ENCODE measurements at places on chromosomes 6 and 20.

DNA sequence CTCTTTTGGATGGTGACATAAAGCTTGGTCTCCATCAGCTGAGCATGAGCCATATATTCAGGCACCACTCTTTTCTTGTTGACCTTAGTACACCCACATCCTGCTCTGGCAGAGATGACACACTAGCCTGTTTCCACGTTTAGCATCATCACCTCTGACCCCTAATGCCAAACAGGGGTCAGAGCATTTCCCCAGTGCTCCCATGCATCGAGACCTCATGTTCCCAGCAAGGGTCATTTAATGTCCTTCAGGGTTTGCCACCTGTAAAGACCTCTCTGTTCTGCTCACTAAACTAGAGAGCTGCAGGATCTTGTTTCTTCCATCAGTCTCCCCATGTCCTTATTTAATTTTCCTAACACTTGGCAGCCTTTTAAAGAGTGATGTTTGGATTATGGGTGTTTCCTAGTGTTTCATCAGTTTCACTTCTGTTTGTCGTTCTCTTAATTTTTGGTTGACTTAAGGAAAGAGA, 97.5 kb downstream of the AIG1 start:
- DNase-seq = no peak

- DNase-seq = no peak
Observed at GRCh38 chr6:98932381-98932780, 15.4 kb downstream of the FBXL4 start.

DNA sequence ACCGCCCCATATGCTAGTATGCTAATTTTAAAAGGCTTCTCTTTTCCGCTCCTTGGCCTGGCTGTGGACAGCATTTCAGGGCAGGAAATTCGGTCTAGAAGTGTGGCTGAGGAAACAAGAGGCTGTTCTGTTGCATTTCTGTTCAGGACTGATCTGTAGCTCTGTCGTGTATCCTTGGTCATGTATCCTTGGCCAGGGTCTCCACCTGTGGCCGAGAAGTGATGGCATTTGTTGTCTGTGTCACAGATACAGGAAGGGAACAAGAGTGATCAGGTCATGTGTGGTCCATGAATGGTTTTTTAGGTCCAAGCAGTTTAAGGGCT, 300.5 kb upstream of the SUPT3H start:
- no peak for DNase-seq

- no peak for DNase-seq
Observed at GRCh38 chr6:141056945-141057625, 1075.6 kb upstream of the GJE1 start.

GRCh38 chr6:149859938-149860337, 4.2 kb downstream of the LRP11 start:
- no peak for DNase-seq

DNA sequence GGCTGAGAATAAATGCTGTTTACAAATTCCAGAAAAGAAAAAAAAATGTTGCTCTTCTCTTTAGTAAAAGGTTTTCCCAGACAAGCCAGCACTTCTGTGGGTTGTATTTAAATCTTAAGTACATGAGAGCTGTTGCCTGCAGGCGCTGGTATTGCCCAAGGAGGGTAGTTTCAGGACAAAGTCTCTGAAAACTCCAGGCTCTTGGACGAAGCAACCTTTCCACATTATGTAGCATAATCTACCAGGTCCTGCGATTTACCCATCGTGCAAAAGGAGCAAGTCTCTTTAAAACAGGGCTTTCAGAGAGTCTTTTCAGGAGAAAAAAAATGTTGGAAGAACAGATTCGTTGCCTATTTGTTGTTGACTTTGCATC, 65.6 kb downstream of the PLG start:
- no peak for DNase-seq

GRCh38 chr6:136467186-136467585, 83.0 kb downstream of the MAP7 start:
- DNase-seq = no peak

- no peak for DNase-seq
Observed at GRCh38 chr6:144528743-144529425, 243.7 kb downstream of the UTRN start.

GRCh38 chr20:33433465-33434234, 9.9 kb downstream of the SNTA1 start:
- no peak for DNase-seq

DNA sequence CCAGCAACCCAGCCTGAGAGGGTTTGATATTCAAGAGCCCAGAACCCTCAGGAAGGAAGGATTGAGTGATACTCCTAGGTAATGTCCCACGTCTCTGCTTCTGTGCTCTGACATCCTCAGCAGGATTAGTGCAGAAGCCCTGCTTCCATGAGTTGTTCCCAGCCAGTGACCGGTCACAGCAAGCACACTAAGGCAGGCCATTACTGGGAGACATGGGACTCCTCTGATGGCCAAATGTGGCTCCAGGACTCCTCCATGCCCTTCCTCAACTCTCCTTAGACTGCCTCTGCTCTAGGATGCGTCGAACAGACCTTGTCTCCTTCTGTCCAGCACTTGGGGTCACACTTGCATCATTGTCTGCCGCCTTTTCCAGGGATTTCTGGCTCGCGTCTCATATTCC, 7.6 kb downstream of the HLA-A start:
- DNase-seq = no peak

- DNase-seq = no peak
Observed at GRCh38 chr6:28117386-28118050, 6.9 kb upstream of the ZSCAN16 start.

DNA sequence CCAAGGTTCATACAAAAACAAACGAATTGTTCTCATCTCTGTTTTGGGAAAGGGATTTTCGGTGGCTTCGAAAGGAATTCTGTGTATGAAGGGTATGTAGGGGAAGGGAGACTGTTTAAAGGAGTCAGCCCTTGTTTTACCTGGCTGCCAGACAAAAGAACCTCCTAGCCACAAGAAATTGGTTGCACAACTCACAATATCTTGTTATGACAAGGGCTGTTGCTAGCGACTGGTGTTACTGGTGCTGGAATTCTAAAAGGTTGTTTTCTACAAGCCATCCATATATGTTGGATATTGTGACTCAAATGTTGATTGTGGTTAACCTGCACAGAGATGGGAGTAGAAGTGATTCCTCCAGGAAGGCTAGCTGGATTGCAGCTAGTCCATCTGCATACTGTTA, 34.6 kb upstream of the CITED2 start:
- no peak for DNase-seq

- peak; percentile 27 for DNase-seq
Observed at GRCh38 chr20:47317127-47317895, 39.2 kb downstream of the ZMYND8 start.

DNA sequence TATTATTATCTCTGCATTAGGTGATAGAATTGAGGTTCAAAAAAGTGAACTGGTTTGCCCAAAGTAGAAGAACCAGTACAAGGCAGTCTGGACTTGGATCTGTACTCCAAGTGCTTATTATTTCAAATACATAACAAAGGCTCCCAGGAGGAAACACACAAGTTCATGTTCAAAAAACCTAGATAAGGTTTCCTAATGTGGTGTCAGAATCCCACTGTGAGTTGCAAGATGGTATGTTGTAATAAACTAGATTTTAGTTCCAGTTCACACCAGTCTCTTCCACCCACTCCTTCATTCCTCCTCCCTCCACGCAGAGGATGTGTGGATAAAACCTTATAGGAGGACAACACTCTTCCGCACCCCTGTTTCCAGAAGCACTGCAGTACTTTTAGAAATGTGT, 42.8 kb downstream of the KIAA0319 start:
- no peak for DNase-seq

DNA sequence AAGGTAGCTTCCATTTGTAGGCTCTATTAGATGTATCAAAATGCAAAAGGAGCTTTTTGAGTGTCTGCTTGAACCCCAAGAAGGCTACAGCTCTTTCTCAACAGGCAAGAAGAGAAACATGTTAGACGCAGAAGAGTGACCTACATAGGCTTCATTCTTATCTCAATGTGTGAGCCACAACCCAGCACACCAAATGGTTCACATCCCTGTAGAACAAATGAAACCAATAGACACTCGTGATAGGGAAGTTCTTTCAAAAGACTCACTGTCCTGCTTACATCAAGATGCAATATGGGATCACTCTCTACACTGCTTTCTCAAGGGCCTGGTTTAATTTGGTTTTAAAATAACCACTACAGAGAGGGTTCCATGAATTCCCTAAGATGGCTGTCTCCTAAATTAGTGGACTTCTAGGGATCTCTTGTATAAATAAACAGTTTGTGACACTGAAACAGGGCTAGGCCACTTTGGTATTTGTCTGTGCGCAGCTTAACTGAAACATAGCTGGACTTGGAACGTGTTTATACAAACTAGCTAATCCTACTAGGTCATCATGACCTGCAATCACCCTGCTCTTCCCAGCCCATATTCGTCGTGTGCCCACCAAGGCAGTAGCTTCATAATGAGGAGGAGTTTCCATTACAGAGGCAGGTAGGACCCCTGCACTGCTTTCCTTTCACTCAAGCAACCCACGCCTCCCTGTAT, 225.4 kb upstream of the PREP start:
- DNase-seq = no peak

DNA sequence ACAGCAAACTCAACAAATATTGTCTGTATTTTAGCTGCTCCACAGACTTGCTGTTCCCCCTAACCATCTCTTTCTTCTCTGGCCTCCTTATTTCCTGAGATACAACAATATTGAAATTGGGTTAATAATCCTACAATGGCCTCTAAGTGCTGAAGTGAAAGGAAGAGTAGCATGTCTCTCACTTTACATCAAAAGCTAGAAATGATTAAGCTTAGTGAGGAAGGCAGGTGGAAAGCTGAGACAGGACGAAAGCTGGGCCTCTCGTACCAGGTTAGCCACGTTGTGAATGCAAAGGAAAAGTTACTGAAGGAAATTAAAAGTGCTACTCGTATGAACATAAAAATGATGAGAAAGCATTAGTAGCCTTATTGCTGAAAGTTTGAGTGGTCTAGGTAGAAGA, 63.8 kb downstream of the ELOVL5 start:
- DNase-seq = no peak

- DNase-seq = no peak
Observed at GRCh38 chr20:47508278-47508677, 6.6 kb downstream of the NCOA3 start.

DNA sequence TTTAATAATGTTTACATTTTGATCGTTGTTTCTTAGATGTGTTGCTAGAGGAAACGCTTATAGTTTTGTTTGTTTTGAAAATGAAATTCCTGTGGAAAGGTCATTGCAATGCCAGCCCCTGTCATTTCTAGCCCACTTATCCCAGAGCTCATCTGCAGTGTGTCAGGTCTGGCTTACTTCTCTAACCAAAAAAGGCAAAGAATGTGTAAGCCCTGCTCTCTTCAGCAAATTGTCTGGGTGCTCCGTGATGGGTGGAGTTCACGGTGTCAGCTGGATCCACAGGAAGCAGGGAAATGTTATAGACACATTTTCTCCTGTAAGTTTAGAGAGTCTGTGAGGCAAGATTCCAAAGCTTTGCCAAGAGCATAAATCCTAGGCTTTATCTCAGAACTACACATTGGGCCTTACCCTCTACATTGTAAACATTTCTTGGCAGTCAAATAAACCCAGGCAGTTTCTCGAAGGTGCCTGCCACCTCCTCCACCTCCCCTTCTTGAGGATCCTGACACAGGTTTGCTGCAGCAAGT, 50.9 kb downstream of the RPRD1B start:
- DNase-seq = no peak

DNA sequence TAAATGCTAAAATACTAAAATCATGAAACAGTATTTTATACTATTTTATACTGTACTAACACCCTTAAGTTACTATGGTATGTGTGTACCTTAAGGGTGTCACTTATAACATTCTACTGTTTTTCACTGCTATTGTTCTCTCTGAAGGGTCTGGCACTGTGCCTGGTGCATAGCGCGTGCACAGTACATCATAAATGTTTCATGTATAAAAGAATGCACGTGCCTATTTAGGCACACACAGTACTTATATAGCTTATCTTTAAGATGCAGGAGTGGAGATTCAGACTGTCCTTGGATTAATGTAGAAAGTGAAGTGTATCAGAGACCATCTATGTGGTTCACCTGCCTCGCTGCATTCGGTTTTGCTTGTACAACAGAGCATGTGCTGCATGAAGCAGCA, 64.0 kb upstream of the SGK1 start:
- DNase-seq = no peak

GRCh38 chr6:22610127-22610526, 40.8 kb downstream of the HDGFL1 start:
- DNase-seq = no peak

DNA sequence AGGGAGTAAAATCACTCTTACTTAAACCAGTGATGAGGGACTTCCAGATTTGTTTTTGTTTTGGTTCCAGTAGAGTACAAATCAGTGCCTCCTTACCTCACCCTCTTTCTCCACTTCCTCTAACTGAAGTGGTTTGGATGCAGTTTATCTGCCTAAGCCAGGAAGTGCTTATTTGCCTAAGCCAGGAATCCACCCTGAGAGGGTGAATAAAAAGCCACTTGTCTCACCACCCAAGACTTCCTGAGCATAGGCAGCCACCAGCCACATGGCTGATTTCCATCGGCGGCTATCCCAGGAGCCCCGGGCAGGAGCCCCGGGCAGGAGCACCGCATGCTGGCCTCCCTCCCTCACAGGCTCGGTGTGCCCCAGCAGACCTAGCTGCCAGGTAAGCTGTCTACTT, 12.0 kb downstream of the LRP11 start:
- no peak for DNase-seq

GRCh38 chr6:131654326-131654725, 17.2 kb downstream of the ENPP3 start:
- no peak for DNase-seq

DNA sequence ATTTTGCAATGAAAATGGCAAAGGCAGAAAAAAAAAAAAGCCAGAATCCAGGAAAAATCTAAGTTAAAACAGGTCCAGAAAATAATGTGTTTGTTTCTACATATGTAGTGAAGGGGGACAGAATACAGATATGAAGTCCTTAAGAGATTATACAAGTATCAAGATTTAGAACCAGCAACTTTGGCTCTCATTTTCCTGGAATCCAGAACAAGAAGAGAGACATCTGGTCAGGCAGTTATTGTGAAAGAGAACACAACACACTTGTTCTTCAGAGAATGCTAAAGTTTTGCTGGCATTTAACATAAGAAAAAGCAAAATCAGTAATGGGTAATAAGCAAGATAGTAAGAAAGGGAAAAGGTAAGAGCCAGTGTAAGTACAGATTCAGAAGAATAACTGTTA, 21.1 kb downstream of the BAG2 start:
- DNase-seq = no peak

DNA sequence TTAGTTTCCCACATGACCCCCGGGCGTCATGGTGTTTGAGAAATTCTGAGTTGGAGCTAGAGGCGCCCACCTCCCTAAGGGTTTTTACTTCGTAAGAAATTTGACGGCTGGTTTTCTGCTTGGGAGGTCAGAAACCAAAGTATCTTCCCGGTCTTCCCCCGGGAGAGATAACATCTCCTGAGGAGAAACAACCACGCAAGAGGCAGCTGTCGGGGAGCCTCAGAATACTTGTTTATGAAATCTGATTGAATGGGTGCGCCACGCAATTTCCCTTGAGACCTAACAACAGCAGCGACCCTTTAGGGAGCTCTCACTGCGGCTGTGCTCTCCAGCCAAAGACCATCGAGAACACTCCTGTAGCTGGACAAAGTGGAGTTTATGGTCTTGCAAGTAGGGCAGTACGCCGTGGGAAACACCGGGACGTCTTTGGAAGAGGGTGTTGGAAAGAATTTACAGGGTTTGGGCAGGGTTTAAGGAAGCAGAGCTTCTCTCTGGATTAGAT, 608 bp upstream of the EIF2S2 start:
- peak; percentile 13 for DNase-seq
